ENCODE measurements at places on chromosomes 3 and 15. TPM values are rescaled to one million over a fixed set of nuclear protein-coding genes. Genes with fewer than 3 reads are reported as not detected.
A peak's percentile ranks its signal among the peaks of the same experiment; 100 is the strongest.

The FBN1 gene
- polyA plus RNA-seq = not detected

The DAPK2 gene
- polyA plus RNA-seq = 2.1 TPM

The BMF gene
- polyA plus RNA-seq = 6.5 TPM

DNA sequence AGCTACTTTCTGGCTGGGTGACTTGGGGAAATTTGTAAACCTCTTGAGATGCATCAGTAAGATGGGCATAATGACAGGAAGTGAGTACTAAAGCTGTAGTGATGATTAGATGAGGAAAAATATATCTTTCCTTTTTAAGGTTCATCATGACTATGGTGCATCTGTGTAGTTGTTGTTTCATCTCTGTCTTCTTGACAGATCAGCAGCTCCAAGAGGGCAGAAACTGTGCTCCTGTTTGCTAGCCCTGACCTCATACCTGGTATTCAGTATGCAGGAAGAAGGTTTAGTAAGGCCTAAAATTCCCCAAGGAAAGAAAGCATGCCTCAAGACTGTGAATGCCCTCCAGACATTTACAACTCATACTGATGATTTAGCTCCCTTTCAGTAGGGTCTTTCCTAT, 82.5 kb upstream of the PSMD6 start:
- DNase-seq = no peak

DNA sequence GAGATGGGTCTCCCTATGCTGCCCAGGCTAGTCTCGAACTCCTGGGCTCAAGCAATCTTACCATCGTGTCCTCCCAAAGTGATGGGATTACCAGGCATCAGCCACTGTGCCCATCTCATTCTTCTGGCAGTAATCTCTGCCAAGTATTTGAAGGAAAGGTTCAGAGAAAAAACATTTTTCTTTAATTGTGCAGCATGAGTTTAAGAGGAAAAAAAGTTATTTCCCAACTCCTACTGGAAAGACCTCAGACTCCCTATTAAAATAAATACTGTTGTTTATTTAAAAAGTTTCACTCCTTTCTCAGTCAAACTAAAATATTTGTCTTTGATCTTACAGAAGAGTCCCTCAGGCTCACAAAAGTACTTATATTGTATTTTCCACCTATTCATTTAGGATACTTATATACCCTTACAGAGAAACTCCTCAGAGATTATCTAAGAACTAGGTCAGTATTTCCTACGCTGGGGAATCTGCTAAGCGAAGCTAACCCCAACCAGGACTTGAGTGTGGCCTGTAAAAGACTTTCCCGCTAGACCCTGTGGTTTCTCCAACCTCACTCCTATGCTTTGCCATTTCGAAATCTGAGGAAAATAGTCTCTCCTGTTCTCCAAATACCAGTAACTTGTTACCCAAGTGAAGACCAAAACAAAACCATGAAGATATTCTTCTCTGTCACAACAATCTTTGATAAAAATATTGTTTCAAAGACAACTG, 28.7 kb downstream of the WWTR1 start:
- DNase-seq = no peak

DNA sequence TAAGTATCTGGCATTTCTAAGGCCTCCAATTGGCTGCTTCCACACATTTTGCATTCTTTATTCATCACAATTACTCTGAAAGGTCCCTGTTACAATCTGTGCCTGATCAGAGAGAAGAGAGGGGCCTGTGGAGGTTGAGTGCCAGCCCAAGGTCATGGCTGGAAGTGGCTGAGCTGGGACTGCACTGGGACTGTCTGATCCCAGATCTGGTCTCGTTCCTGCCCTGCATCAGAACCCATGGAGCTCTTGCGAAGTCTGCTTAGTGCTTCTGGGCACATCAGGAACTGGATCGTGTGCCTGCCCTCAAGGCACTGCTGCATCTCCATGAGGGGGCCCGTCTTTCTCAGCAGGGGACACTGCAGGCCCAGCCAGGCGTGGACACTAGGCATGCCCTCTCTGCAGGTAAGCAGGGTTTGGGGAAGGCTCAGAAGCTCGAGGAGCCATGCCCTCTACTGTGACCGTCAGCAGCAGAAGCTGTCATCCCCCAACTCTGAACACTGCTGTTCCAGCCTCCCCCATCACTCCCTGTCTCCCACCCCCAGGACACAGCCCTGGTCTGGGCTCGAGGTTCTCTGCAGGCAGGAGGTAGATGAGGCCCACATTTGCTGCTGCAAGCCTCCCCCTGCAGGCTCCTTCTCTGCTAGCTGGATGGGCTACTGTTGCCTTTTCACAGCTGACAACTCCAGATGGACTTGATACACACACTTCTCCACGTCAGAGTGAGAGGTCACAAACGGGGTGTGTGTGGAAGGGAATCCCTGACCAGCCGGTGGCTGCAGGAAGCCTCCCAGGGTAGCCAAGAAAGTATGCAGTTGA, 96.5 kb upstream of the PRR23E start:
- DNase-seq = no peak

- no peak for DNase-seq
These were observed 14.2 kb downstream of the TERC start for GRCh38 chr3:169750665-169751064.

GRCh38 chr3:128354788-128355542, 111.7 kb downstream of the DNAJB8 start:
- DNase-seq = no peak

DNA sequence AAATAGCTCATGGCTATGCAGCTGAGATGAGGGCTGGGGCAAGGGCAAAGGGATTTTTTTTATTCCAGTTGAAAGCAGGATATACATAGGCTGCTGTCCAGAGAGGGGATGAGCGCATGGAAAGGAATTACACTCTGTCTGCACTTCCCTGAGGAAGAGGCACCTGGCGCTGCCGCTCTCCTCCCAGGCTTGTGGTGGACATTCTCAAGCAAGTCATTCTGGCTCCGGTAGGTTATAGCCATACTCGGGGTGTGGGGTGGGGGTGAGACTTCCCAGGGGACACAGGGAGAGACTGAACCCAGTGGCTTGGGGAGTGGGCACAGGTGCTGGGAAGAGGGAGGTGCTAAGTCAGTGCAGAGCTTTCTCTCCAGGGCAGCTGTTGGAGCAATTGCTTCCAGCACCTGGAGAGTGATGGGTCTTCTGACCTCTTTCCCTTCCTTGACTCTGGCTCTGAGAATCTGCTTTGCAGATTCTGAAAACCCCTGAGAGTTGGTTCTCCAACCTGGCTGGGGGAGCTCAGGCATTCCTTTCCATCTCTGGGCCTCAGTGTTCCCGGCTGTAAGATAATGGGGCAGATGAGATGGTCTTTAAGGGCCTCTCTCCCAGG, 24.3 kb downstream of the CYP8B1 start:
- DNase-seq = no peak

- DNase-seq = peak; percentile 66
These were observed 79.4 kb upstream of the ATP11B start for GRCh38 chr3:182713743-182714517.

GRCh38 chr3:119778811-119779210, 3.1 kb upstream of the NR1I2 start:
- no peak for DNase-seq

DNA sequence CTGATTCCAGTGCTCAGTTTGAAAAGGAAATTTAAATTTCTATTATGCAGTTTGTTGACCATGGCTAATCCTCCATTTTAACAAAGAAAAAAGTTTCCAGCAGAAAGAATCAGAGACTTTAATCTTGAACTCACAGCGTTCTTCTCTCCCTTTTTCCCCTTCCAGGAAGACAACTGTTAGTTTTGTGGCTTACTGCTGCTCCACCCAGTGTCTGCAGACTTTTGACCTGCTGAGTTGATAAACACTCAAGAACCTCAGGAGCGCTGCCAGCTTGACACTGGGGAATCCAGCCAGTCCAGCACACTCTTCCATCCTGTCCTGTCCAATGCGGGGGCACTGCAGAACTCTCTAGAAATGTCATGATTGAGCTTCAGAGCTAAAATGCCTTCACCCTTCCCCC, 134.6 kb downstream of the LRRC28 start:
- no peak for DNase-seq

DNA sequence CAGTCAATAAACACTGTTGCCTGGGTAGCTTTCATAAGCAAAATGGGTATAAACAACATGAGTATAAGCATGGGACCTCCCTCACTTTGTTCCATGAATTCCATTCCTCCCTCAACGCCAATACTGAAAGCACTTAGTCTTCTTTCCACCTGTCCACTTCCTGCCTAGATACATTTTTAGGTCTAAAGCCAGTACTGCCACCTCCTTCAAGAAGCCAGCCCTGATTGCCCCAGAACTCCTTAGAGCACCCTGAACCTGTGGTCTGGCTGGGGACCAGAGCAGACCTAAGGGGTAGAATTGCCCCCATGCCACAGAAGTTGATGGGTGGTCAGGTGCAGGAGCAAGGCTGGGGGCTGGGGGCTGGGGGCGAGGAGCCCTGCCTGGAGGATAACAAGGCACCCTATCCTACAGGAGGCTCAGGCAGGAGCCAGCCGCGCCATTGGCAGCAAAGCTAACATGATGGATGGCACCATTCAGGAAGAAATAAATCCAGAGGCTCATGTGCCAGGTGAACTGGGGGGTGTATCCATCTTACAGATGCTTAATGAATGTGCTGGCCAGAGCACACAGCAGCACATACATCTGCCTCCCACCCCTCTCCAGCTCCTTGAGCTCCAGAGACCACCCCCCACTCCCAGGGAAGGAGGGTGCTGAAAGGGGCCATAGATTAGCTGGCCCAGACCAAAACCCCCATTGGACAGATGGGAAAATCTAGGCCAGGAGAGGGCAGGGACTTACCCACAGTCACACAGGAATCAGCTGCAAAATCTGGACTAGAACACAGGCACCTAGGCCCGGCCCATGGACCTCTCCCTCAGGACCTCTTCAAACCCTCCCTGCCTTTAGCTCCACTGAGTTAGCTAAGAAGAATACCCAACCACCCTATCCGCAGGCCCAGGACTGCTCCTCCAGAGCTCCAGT, 113.8 kb upstream of the LINGO1 start:
- no peak for DNase-seq

DNA sequence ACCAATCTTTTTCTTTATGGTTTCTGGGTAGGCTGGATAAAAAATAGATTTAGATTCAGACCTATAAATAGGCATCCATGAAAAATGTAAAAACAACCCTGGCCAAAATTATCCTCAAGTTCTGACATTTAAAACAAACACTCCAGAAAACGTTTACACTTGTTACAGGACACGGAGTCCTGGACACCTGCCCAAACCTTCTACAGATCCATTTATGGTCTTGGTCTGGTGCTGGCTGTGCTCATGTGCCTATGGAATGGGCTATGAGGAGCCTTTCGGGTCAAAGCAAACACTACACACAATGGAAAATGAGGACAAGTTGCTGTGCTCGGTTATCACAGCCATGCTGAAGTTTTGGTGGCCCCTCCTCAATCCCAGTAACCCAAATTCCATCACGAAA, 108.1 kb downstream of the PDZRN3 start:
- no peak for DNase-seq

DNA sequence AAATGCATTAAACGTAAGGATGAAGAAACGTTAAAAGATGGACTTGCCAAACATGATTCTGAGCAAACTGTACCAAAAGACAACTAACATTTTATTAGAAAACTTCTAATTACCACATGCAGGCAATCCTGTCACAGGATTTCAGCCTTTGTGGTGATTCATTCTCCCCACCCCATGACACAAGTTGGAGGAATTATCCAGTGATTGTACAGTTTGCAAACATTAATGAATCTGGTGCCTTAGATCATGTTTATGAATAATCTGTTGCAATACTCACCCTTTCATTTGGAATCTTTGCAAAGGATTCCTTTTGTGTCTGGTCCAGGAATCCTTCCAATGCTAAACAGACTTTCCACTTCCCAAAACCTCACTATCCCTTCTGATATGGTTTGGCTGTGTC, 23.3 kb upstream of the ERC2 start:
- no peak for DNase-seq

- peak; percentile 11 for DNase-seq
These were observed 177.5 kb downstream of the STT3B start for GRCh38 chr3:31710123-31710803.

DNA sequence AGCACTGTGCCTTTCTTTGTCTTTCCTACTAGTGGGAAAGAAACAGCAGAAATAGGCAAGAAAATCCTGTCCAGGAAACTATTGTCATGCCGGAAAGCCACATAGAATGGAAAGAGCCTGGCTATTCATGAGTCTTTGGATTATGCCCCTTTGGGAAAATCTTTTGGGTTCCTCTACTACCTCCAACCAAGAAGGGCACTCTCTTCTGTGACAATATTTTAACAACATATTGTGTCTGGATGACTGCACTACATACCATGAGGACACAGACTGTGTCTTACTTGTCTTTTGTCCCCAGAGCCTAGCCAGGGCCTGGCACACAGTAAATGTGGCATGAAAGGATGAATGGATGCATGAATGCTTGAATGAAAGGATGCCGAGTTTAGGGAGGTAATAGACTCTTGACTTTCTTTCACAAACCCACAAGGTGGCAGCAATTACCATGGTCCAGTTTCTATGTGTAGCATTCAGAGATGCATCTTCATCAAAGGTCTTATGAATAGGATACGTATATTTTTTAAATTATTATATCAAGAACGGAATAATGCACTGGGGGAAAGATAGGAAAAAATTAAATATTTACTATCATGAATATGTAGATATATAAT, 30.3 kb downstream of the ARL14 start:
- peak; percentile 32 for DNase-seq
